ENCODE measurements at places on chromosomes 16 and 17.

DNA sequence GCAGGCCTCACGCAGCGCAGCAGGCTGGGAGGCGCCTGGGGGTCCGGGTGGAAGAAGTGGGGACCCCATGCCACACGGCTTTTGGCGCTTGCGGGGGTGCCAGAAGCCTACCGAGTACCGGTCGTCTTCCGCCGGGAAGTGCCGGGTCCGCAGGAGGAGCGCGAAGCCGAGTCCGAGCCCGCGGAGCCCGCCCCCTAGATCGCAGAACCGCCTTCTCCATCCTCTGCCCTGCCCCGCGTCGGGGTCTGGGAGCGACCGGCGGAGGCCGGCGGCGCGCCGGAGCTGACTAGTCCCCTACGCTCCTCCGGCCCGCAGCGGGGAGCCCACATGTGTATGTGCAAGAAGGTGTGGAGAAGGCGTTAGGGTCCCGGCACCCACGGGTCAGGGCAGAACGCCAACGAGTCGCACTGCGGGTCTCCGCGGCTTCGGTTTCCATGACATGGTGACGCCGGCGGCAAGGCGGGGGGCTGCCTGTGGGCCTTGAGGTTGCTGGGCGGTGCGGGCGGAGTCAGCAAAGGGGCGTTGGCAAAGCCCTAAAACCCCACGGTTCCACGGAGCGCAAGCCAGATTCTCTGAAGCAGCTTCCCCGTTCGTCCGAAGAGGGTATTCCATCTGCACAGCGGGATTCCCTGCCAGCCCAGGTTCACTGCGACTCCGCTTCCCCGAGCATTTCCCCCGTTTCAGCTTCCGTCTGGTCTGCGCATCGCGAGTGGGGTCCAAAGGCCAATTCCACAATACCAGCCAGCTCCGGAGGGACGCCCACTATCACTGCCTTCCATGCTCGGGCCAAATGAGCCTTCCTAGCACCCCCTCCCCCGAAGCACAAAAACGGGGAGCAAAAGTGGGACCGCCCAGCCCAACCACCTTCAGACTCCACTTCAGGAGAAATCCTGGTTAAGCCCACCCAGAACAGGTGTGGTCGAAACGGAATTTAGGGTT, 2.3 kb upstream of the LHX1 start:
- DNase-seq = no peak

GRCh38 chr17:4369557-4370230, 3.2 kb upstream of the UBE2G1 start:
- no peak for DNase-seq

DNA sequence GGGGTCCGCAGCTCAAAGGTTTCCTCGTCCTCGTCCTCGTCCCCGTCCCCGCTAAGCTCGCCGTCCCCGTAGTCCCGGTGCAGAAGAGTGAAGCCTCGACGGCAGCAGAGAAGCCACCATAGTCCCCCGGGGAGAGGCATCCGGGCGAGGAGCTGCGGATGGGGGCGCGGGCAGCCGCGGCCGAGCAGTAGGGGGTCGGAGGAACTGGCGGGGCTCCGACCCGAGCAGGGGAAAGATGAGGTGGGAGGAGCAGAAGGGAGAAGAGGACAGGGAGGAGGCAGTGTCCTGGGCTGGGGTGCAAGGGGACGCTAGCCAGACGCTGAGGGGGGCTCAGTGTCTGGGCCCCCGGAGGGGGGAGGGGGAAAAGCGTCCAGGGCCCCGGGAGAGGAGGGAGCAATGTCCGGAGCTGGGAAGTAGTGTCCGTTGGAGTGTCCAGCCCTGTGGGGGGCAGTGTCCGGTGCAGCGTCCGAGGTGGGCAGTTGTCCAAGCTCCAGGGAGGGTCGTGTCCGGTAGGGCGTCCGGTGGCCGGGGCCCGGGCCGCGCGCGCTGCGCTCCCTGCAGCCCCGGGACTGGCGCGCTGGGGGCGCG, at the start of gene PLEKHH3:
Gene PLEKHH3 (minus strand): TSS at position 571 of the 588 bp plus-strand sequence. CDS start 431 bp downstream, at position 140.
- no peak for DNase-seq

GRCh38 chr16:3036726-3037315, at the start of gene BICDL2:
TSS of gene BICDL2 (minus strand) at chr16:3036944. CDS start at chr16:3035496, 1,448 bp downstream.
- DNase-seq = no peak

GRCh38 chr17:39096508-39097149, 54.8 kb downstream of the PLXDC1 start:
- no peak for DNase-seq

GRCh38 chr16:20826039-20826566, 19.8 kb downstream of the REXO5 start:
- DNase-seq = no peak

- DNase-seq = no peak
These were observed 118.6 kb upstream of the TNRC6C start for GRCh38 chr17:77839698-77840512.

DNA sequence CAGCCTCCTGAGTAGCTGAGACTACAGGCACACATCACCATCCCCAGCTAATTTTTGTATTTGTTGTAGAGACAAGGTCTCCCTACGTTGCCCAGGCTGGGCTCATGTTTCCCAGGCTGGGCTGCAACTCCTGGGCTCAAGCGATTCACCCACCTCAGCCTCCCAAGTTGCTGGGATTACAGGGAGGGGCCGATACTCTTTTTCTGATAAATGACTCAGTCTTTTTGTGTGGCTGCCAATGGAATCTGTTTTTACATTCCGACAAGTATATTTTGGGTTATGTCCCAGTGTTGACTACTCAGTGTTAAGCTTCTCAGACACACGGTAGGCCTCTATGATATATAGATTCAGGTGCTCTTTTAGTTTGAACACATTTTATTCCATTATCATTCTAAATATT, 58.1 kb downstream of the SLFN11 start:
- DNase-seq = no peak

GRCh38 chr17:50194140-50194933, 7.1 kb downstream of the COL1A1 start:
- no peak for DNase-seq

- no peak for DNase-seq
These were observed 172.3 kb upstream of the CDH11 start for GRCh38 chr16:65294165-65294564.

DNA sequence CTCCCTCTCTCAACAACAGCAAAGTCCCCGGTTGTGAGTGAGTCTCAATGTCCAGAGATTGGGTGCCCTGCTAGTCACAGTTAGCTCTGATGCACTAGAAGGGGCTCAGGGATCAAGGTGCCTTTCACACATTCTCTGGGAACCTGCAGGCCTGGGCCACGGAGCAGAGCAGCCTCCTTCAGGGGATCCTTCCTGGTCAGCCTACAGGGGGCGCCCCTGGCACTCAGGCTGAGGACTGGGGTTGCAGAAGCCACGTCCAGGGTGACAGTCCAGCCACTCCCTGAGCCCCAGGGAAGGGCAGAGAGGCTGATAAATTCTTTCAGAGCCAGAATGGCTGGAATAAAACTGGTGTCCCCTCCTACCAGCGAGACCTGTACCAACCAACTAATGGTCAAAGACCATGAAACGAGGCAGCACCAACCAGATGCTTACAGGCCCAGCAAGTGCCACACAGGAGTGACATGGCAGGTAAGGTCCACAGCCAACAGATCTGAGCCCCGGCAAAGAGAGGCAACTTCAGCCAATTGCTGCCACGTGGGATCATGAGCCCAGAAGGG, 43.5 kb downstream of the ST3GAL2 start:
- DNase-seq = no peak

- DNase-seq = no peak
These were observed 140.6 kb downstream of the MAP2K6 start for GRCh38 chr17:69555056-69555455.

DNA sequence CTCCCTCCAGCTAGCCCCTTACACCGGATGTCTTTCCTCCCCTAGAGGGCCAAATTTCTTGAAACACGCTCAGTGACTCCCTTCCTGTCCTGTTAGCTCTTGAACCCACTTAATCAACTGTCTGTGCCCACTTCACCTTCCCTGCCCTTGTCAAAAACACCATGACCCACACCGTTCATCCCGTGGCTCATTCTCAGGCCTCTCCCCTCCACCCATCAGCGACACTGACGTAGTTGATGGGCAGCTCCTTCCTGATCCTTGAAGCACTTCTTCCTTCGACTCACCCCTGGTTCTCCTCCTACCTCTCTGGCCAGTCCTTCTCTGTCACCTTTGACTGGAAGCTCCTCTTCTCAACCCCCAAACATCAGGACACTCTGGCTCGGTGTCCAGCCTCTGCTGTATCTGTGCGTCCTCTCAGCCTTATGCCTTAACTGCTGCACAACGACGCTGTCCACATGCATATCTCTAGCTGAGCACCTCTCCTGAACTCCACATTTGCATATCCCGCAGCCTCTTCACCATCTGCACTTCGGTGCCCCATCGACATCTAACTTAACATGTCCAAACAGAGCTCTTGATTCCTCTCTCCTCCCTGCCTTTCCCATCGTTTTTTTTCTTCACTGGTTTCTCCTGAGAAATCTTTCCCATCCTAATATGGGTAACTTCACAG, 39.3 kb upstream of the CCDC182 start:
- DNase-seq = no peak

GRCh38 chr16:77556201-77556873, 121.5 kb upstream of the ADAMTS18 start:
- no peak for DNase-seq

GRCh38 chr16:26058326-26058725, 366.6 kb downstream of the HS3ST4 start:
- DNase-seq = no peak

- DNase-seq = no peak
These were observed 42.5 kb downstream of the GOSR1 start for GRCh38 chr17:30519707-30520106.

DNA sequence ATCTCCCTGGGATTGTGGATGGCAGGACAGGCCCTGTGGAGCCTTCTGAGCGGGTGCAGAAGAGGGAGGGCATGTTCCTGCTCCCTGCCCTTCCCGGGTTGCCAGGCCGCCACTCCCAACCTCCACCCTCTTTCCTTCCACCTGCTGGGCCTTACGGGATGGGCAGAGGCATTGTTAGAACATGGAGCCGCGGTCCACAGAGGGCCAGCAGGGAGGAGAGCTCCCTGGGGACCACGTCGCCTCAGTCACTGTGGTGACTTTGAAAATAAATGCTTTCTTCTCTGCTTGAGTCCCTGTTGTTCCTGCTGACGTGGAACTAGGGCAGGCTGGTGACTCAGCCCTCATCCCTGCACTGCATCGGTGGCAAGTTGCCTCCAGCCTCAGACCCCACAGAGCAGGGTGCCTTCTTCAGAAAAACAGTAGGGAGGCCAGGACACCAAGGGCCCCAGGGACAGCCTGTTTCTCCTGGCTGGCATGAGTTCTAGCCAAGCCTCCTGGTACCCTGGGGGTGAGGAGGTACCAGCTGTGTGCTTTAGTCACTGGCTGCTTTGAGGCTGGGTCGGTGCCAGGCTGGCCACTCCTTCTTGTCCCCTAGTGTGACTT, 224.9 kb downstream of the SEC14L1 start:
- DNase-seq = peak; percentile 69

- DNase-seq = no peak
These were observed 305.6 kb downstream of the CPPED1 start for GRCh38 chr16:12498077-12498476.

DNA sequence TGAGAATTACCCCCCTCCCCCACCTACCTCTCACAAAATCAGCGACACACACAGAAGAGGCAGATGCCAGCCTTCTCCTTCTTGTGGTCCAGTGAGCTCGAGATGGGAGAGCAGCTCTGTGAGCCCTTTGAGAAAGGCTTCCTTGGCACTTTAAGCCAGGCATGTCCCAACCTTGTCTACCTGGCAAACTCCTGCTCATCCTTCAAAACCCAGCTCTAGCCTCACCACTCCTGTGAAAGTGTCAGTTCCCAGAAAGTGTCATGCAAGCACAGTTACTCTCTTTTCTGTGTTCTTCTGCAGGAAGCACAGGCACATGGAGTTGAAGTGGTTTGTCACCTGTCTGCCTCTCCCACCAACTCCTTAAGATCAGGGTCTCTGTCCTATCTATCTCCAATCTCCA, 1.6 kb downstream of the TMEM98 start:
- DNase-seq = no peak

- DNase-seq = no peak
These were observed 10.4 kb downstream of the CANT1 start for GRCh38 chr17:78999056-78999768.
